KG1 (cell line): ENCODE measurements at places on chromosomes 13 and 19.
A peak's percentile ranks its signal among the peaks of the same experiment; 100 is the strongest.

- no peak for DNase-seq
Observed at GRCh38 chr13:26760832-26761582, 421 bp upstream of the GPR12 start.

- no peak for DNase-seq
Observed at GRCh38 chr13:71643448-71643860, 223.6 kb downstream of the DACH1 start.

DNA sequence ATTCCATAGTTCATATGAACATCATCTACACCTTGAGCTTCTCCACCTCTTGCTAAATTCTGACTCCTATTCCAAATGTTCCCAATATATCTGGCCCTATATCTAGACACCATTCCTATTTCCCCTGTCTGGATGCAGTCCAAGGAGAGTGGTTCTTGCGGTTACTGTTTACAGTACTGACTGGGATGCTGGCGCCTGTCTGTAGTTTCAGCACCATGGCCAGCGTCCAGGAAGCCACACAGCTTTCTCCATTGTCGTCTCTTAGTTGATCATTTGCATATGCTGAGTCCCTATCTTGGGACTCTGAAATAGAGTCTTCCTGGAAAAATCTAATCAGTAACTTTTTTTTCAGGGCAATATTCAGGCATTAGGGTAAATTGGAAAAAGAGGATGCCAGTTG is 14.9 kb downstream of the LAIR2 start:
- DNase-seq: peak; percentile 64

DNA sequence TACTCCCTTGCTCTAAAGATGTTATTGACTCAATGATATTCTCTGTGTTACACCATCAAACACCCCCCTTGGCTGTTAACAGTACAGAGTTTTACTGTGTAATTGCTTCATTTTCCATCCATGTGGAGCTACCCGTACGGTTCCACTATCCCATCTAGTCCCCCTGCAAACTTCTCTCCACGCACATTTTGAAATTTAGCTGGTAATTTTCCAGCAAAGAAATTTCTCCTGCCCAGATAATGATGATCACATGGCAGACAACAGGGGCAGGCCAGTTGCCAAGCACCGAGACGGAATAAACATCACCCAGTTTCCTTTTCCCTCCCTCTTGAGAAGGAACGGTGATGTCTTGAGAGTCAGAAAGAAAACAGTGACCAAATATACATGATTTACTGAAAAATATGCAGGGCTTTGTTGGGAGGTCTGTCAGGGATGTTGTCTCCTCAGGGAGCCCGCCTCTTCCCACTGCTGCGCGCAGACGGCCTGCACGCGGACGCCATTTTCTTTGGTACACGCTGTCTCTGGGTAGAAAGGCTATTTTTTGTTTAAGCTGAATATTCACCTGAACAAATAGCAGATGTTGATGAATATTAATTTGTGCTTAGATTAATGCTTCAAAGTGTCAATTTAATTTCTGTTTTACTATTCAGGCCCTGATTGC is 109.9 kb downstream of the OLFM4 start:
- no peak for DNase-seq

GRCh38 chr19:29118389-29118788 is 94.6 kb downstream of the UQCRFS1 start:
- no peak for DNase-seq

GRCh38 chr19:21751384-21751783 is 16.0 kb downstream of the ZNF100 start:
- no peak for DNase-seq

DNA sequence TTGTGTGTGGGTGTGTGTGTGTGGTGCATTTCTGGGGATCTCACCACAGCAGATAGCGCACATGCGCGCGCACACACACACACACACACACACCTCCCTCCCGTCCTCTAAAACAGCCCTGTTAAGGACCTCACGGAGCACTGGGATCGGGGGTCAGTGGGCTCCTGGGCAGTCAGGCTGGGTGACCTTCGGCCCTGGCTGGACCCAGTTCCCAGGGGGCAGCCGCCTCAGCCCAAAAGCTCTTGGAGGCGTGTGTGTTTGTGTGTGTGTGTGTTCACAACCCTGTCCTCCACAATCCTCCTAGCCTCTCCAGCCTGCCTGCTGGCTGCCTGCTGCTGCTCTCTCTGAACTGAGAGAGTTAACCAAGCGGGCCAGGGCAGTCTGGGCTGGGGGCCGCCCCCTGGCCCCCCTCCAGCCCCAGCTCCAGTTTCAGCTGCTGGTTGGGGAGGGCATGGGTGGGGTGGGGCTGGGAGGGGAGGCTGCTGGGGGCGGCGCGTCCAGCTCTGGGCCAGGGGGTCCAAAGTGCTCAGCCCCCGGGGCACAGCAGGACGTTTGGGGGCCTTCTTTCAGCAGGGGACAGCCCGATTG is at the start of gene FXYD1:
Gene FXYD1 (plus strand): TSS at position 520 of the 588 bp plus-strand sequence. CDS start 1,256 bp downstream, outside the sequence.
- DNase-seq: no peak

DNA sequence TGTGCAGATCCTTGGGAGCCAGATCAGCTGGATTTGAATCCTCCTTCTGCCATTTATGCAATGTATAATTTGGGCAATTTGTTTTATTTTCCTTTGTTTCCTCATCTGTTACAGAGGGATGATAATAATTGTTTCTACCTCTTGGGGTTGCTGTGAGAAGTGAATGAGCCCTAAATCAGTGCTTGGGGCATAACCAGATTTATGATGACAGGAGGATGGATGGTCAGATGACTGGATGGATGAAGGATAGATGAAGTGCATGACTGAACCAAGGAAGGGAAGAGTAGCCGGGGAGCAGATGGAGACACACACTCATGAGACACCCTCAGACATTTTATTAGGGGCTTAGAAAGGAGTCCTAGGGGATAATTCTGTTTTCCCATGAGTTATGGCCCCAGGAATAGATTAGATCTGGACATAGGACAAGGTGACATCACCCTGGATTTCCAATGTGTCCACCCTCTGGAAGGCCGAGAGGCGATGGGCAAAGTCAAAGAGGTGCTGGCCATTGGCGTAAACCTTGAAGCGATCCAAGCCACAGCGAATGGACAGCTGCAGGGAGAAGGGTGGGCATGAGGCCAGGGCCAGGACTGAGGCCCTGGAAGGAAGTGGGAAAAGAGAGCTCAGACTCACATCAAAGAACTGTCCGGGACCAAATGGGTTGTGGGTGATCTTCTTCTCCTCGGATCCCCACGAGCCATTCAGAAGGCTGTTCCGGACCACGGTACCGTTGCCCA is 11.2 kb downstream of the LGALS4 start:
- DNase-seq: no peak

GRCh38 chr19:996051-996838 is 4.0 kb upstream of the GRIN3B start:
- DNase-seq: peak; percentile 5

DNA sequence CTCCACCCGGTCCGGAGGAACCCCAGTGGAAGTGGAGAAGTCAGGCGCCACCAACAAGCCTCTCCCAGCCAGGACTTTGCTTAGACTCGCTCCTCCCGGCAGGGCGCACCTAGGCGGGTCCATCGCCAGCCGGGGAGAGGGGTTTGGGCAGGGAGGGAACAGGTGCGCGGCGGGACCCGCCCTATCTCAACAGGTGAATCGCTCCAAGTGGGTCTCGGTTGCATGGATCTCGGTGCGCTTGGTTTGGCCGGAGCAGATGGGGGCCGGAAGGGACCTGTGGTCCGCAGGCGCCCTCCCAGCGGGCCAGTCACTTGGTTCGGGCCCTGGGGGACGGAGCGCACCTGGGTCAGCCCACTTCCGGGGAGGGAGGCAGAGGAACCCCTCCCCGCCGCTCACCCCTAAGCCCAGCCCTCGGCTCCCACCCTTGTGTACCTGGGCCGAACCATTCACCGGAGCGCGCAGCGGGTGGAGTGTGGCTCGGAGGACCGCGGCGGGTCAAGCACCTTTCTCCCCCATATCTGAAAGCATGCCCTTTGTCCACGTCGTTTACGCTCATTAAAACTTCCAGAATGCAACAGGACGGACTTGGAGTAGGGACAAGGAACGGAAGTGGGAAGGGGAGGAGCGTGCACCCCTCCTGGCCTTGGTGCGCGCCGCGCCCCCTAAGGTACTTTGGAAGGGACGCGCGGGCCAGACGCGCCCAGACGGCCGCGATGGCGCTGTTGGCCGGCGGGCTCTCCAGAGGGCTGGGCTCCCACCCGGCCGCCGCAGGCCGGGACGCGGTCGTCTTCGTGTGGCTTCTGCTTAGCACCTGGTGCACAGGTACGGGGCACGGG is at the start of gene LSR:
Gene LSR (plus strand): TSS at position 693 of the 836 bp plus-strand sequence. CDS start 21 bp downstream, at position 714.
- DNase-seq: no peak

DNA sequence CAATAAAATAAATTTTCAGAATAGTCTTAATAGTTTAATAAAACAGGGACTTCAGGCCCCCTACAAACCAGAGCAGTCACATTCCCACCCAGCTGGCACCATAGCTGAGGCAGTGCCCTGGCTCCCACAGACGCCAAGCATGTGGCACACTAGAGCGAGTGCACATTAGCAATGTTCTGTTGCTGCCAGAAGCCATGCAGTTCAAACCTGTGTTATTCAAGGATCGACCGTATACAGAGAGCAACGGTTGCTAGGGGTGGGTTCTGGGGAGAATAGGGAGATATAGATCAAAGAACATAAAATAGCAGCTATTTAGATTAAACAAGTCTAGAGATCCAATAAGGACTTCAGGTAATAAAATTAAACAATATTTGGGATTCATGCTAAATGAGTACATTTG is 419.3 kb upstream of the KLHL1 start:
- no peak for DNase-seq

GRCh38 chr13:111267205-111267604 is 53.2 kb upstream of the TEX29 start:
- DNase-seq: no peak

DNA sequence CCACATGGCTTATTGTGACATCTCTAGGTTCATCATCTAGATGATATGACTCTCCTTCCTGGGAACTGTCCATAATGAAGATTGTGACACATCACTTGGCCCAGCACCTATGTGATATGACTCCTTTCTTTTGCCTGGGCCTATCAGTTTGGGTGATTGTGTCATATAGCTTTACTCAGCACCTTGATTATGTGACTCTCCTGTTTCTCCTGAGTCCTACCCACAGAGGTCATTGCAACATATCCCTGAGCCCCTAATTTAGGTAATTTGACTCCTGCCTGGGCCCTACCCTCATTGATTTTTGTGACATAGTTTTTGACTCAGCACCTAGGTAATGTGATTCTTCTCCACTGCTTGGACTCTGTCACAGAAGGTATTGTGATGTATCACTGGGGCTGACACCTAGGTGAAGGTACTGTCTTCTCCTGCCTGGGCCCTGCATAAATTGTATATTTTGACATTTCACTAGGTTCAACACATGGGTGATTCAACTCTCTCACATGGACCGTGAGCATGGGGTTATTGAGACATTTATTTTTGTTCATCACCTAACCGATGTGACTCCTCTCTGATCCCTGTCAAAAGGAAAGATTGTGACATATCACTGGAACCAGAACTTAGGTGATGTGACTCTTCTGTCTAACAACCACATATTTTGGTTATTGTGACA is 26.2 kb upstream of the ZNF254 start:
- DNase-seq: no peak

DNA sequence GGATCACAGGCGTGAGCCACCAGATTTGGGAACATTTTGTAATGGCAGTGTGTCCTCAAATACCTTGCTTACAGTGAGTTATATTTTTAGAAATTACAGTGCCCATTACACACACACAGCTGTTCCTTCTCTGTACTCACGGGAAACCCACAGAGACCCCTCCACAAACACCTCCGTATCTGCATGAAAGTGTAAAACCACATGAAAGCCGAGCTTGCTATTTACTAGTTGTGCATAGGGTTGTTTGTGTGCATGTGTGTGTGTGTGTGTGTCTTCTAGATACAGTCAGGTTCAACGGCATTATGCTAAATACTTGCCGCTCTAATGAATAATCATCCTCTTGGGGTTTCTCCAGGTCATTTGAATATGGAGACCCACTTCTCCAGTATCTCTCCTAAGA is 22.3 kb upstream of the LILRA2 start:
- no peak for DNase-seq

DNA sequence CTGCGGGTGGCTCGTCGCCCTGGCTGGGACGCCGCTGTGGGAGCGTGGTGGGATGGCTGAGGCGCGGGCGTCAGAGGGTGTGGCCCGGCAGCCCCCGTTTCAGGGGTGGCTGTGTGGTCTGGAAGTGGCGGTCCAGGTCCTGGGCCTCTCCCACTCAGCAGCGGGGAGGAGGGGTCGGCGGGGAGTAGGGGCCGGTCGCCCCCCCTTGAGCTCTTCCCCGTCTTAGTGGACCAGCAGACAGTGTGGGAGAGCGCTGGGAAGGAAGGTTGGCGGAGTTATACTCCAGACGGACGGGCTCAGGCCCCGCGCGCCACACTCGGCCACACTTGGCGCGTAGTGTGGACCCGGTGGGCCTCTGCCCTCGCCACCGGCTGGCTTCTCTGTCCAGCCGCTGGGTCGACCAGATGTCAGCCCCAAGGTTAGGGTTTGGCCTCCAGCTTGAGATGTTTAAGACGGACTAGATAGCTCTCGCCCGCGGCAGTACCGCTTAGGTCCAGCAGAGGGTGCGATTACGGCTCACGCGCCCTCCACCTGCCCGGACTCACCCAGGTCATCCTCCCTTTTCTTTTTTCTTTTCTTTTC is 21.7 kb upstream of the ZNF429 start:
- peak; percentile 38 for DNase-seq

DNA sequence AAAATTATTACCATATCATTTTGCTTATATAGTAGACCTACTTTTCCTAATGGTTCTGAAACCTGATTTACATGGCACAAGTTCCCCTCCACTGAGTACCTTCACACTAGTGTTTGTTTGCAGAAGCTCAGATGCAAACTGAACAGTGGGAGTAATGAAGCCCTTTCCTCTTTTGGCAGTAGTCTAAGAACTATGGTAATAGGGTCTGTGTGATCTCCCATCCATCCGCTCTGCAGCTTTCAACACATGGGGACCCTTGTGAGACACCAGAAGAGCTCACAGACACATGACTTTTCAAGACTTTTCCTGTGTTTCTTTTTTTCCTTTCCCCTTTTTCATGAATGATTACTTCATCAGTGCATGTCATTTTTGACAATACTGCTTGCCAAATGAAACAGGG is 336.0 kb downstream of the ATP8A2 start:
- DNase-seq: no peak

DNA sequence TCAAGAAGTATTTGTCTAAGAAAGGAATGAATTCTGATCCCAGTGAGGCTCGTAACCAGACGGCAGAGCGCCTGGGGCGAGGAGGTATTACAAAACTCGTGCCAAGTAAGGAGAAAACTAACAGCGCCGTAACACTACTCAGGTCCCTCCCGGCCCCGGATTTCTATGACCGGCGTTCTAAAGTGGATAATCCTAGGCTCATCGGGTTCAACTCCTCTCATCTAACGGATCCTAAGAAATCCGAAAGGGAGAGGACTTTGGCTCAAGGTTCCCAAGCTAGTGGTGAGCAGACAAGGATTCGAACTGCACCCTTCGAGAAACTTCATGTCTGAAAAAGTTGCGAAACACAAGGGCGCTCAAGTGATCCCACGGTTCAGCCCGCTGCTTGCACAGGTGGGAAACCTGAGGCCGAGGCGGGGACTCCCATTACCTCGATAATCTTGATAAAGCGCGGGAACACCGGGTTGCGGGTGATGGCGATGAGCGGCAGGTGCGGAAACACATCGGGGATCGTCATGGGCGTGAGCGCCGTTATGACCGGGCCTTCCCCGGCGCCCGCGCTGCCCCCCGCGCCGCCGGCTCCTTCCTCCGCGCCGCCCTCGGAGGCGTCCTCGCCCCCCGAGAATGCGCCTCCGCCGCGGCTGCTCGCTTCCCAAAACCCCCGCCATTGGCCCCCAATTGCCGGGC is 529 bp downstream of the LONP1 start:
- no peak for DNase-seq

GRCh38 chr19:41265395-41266153 is 1.4 kb downstream of the HNRNPUL1 start:
- DNase-seq: no peak

- DNase-seq: peak; percentile 50
Observed at GRCh38 chr19:10699650-10700335, 1.4 kb upstream of the QTRT1 start.
